Osteoblast (primary cell): ENCODE measurements at places on chromosomes 16 and 17. TPM values are rescaled to one million over a fixed set of nuclear protein-coding genes. Genes with fewer than 3 reads are reported as not detected.

Gene HP
- total RNA-seq = not detected in 2 replicates

Gene KCNJ18
- total RNA-seq = not detected in 2 replicates

Gene TNFRSF17
- not detected in 2 replicates for total RNA-seq

Gene CCL3
- 0.29 and 0.36 TPM in 2 replicates for total RNA-seq

Gene MFAP4
- total RNA-seq = 3.6 and 3.8 TPM in 2 replicates

Gene FBF1
- 14.1 and 17.1 TPM in 2 replicates for total RNA-seq

Gene ABCC11
- under 0.01 and 0.29 TPM in 2 replicates for total RNA-seq

Gene ITFG1
- 58.6 and 68.7 TPM in 2 replicates for total RNA-seq

Gene EMP2
- 31.8 and 35.4 TPM in 2 replicates for total RNA-seq

Gene SYNRG
- total RNA-seq = 23.9 and 24.8 TPM in 2 replicates

Gene DBNDD1
- 0.29 and 1.1 TPM in 2 replicates for total RNA-seq

Gene MT1G
- not detected in 2 replicates for total RNA-seq

Gene CACNG1
- not detected in 2 replicates for total RNA-seq

Gene HOXB7
- 0.36 TPM in 1 of 2 replicates, not detected in the other for total RNA-seq

- no peak for DNase-seq
Observed at GRCh38 chr17:51256101-51256500, 3.7 kb downstream of the MBTD1 start.

GRCh38 chr16:66036793-66037715 lies 329.4 kb upstream of the CDH5 start:
- DNase-seq = no peak

DNA sequence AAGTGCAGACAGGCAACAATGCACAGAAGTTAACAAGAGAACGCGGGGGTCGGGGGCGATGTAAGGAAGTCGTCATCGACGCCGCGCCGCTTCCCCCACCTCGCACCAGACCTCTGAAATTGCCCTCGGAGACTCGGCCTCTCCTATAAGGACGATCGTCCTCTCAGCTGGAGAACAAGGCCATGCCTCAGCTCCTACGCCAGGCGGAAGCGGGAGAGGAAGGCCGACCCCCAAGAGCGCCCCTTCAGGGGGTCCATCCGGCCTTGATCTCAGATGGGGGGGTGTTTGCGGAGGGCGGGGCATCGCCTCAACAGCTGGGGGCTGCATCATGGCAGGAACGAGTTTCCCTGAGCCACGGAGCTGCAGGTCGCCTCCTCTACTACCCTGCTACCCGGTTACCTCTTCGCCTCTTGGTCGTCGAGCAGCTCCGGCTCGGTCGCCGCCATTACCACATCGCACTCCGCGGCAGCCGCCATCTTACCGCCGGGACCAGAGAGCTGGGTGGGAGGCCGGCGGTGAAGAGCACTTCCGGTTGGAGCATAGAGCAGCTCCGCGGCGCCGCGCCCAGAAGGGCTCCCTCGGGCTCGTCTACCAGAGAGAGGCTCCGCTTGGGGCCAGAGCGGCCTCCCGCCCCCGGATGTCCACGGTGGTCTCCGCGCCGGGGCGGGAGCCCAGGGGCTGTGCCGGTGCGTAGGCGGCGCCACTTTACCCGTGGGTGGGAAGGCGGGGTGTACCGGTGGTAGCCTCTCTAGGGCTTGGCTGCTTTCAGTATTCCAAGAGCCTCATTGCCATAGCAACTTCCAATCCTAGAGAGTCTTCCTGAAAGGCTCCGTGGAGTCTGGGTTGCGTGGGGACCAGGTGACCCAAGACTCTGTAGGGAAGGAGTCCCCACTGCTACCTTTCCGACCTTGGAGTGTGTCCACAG lies at the start of gene DNAJC7:
Gene DNAJC7 (minus strand): TSS at position 499 of the 925 bp plus-strand sequence. CDS start 23 bp downstream, at position 476.
- DNase-seq = peak; percentile 97

DNA sequence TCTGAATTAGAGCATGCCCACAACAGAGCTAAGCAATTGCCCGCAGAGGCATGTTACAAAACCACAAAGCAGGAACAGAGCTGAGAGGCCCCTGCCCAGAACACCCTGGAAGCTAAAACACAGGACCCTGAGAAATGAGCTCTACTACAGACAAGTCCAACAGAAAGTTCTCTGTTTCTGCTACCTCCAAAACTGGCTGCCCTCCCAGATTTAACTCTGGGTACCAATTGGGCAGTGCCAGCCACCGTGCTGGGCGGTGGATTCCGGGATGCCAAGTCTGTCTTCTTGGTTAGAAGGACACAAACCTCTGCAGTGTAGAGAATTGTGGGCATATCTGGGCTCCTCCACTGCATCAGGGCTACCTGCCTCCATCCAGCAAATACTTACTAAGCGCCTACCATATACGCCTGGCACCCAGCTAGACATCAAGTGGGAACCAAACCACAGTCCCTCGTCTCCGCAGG lies 1.0 kb downstream of the CMTM4 start:
- peak; percentile 90 for DNase-seq

- no peak for DNase-seq
Observed at GRCh38 chr16:3074860-3075522, 9.6 kb downstream of the IL32 start.

DNA sequence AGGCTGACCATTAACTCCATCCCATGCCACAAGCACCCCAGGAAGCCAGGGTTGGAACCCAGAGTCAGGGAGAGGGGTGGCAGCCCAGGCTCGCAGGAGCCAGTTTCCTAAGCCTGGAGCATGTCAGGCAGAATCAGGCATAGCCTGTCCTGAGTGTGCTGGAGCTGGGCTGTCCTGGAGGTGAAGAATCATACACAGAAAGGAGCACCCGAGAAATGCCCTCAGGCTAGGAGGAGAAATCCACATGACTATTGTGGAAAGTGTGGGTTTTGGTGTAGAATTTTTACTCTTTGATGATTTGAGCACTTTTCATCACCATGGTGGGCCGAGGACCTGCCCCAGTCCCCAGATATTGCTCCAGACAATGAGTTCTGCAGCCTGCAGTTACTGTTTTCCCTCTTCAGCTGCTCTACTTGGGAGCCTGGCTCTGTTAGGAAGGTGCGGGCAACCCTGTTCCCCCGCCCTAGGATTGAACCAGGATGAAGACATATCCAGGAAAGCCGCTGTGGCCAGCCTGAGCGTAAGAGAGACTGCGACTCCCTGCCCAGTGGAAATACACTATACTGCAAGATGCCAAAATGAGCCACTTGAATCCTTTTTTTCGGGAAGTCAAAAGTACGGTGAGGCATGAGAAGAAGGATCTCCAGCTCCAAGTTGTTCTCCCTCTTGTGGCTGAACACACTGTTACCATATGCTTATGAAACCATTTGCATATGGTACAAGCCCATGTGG lies 29.0 kb upstream of the HEATR6 start:
- no peak for DNase-seq

GRCh38 chr17:4368341-4368740 lies 1.9 kb upstream of the UBE2G1 start:
- no peak for DNase-seq

GRCh38 chr17:54770836-54771235 lies 129.8 kb upstream of the TOM1L1 start:
- no peak for DNase-seq

DNA sequence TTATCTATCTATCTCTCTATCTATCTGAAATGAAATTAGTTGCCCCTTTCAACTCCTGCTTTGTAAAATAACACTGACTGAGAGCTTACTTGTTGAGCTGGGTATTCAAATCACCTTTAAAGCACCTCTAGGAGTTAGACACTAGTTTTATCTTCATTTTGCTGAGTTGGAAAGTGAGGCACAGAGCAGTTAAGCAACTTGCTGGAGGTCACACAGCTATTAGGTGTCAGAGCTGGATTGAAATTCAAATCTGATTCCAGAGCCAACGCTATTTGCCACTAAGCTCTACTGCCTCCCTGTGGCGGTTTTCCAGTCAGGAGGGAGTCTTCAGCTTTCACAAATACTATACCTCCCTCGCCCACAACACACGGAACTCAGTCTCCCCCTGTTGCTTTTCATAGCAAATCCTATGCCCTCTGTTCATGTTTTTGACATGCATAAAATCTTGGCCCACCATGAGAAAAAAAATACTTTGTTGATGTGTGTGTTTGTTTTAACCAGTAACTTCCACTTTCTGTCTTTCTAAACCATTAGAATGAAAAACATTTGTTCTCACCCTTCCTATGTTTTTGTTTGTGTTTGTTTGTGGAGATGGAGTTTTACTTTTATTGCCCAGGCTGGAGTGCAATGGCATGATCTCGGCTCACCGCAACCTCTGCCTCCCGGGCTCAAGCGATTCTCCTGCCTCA lies 74.8 kb upstream of the SMURF2 start:
- DNase-seq = no peak

- DNase-seq = no peak
Observed at GRCh38 chr17:73770849-73771229, 126.6 kb upstream of the SDK2 start.

GRCh38 chr17:80836971-80837481 lies 154.6 kb upstream of the CHMP6 start:
- no peak for DNase-seq

DNA sequence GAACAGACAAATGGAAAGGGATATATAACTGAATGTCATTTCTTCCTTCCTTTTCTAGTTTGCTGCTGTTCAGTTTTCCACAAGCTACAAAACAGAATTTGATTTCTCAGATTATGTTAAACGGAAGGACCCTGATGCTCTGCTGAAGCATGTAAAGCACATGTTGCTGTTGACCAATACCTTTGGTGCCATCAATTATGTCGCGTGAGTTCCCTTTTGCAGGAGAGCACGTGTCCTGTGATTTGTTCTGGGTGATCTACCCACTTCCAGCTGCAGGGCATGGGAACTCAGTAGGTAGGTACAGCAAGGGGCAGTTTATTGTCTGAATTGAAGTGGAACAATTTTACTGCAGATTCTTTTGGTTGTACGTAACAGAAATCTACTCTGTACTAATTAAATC lies 8.8 kb downstream of the ITGAL start:
- DNase-seq = no peak

GRCh38 chr16:2238838-2239675 lies 2.8 kb downstream of the DNASE1L2 start:
- peak; percentile 95 for DNase-seq

- DNase-seq = peak; percentile 78
Observed at GRCh38 chr17:45440161-45440778, 7.6 kb upstream of the ARHGAP27 start.

DNA sequence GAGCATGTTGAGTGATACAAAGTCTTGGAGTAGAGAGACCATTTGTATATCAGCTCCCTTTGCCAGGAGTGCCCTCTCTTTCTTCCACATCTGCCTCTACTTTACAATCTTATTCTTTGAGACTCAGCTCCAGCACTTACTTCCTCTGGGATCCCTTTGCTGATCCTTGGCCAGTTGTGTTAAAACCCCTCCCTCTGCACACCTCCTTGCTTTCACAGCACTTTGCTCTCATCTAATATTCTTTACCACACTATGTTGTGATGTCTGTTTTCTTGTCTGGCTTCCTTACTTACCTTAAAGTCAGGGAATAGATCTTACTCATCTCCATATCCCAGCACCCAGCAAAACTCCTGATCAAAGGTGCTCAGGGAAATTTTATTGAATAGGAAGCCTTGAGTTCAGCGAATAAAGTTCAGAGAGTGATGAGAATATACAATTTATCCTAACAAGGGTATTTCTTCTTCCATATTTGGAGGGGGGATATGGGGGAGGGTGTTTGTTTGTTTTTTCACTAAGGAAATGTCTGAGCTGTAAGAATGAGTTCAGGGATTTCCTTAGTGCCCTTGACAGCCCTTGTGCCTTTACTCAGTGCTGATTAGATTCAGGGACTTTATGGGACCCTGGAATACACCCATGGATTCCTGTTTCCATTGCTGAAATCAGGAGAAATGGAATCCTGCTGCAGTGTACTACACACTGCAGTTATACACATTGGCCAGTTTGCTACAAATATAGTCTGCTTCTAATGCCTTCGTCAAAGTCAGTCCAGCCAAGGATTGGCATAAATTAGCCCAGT lies 32.0 kb downstream of the MRTFB start:
- no peak for DNase-seq

DNA sequence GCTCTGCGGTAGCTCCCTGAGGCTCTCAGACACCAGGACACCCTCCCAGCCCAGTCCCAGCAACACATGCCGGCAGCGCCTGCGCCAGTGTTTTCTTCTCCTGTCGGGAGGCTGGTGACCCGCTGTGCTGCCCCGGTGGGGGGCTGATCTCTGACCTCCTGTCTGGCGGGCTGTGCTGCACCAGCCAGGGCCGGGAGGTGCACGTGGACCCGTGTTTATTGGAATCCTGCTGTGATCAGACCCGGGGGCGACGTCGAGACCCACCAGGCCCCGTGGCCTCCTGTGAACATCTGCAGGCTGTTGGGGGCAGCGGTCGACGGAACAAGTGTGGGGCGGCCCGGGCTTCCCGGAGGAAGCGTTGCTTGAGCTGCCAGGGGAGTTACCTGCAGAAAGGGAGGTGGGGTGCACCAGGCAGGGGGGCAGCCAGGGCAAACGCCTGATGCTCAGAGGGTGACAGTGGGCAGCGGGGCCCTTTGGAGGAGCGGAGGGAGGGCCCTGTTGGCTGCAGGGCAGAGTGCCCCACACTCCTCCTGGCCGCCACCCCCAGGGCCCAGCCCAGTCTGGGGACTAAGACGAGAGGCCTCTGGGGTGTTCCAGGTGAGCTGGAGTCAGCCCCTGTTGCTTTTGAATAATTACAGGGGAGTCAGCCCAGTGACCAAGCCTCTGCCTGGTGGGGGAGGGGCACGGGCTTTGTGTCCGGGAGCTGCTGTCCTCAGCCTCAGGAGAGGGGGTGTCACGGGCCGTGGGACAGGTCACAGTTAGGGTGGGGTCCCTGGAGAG lies 2.3 kb upstream of the SSTR5 start:
- DNase-seq = no peak

- peak; percentile 84 for DNase-seq
Observed at GRCh38 chr17:64216000-64216337, 47.1 kb downstream of the TEX2 start.

DNA sequence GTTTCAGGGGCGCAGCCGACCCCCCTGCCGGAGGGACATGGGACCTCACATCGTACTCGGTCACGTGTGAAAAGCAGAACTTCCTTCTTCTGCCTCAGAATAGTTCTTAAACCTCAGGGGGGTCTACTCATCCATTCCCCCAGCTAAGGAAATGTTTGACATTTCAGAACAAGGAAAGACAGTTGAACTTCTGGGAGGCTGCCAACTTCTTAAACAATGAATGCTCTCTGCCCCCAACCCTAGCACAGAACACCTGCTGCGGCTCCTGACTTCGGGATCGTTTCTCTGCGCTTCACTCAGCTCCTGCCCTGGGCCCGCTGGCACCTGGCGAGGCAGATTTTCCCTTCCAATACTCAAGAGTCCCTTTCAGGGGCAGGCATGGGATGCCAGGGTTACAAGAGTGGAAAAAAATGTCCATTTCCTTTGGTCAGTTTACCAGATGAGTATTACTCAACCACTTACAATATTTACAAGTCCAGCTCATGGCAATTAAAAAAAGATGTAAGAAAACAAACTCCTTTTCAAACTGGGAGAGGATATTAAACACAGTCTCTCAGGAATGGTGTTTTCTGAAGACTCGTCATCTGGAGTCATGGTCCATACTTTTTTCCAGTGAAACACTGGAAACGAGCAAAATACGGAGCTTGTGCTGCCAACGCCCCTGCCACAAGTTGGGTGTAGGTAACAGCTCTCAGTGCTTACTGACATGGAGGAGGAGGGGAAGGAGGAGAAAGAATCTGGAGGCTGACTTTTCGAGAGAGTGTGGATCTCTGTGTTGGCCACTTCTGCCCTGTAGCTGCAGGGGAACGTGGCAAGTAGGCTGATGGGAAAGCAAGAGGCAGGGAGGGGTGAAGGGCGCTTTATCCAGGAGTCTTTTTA lies 235.7 kb downstream of the NTN1 start:
- peak; percentile 52 for DNase-seq

- DNase-seq = no peak
Observed at GRCh38 chr17:79835953-79836509, 3.2 kb downstream of the CBX4 start.

GRCh38 chr16:50742576-50743200 lies 802 bp downstream of the CYLD start:
- peak; percentile 89 for DNase-seq
